Type B pancreatic cell (in vitro differentiated cells): ENCODE measurements at places on chromosomes 1 and 21.
A peak's percentile ranks its signal among the peaks of the same experiment; 100 is the strongest.

DNA sequence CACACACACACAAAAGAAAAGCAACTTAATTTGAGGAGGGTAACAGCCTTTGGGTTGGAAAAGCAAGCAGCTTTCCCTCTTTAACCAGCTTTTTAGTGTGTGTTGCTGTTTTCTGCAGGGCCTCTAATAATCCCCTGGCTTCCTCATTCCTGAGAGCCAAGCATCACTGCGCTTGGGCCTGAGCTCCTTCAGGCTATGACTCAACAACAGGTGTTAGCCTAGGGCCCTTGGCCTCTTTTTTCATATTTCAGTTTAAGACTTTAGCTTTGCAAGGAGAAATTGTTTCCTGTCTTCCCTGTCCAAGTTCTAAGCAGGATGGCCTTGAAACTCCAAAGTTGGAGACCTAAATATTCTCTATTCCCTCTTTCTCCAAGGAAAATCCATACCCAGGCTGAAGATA, 26.2 kb upstream of the SNX27 start:
- no peak for DNase-seq

- peak; percentile 24 for DNase-seq
Measured at GRCh38 chr1:245831518-245831917, 675.6 kb downstream of the SMYD3 start.

DNA sequence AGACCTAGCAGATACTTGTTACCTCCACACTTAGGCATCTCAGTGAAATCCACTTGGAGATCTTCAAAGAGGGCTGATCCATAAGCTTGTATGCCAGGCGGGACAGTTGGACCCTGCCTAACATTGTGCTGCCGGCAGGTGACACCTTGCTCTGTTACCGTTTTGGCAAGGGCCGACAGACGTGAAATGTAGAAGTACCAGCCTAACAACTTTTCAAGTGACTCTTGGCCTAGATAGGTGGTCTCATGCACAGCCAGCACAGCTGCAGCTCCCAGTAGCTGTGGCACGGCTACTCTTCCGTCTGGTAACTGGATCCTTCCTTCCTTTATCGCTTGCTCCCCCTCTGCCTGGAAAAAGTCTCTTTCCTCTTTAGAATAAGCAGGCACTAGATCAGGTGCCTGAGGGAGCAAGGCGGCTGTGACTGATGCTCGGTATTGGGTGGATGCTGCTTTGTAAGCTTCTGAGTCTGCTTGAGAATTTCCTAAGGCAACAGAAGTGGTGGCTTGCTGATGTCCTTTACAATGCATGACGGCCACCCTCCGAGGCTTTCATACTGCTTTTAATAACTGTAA, 713.5 kb downstream of the AMY1C start:
- no peak for DNase-seq

DNA sequence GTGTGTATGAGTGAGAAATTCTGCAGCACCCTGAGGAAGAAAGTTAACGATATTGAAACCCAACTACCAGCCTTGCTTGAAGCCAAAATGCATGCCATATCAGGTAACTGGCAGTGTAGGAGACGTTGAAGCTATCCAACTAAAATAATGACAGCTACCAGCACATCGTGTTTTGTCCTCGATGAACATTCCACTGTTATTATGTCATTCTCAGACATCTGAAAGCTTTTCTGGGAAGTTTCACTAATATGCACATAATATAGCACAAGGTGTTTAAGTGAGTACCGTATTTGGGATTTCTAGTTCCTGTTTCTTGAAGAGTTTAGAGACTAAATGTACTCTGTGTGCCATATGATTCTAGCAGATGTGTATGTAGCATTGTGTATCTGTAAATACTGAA, 173.5 kb downstream of the DISC1 start:
- DNase-seq: no peak

DNA sequence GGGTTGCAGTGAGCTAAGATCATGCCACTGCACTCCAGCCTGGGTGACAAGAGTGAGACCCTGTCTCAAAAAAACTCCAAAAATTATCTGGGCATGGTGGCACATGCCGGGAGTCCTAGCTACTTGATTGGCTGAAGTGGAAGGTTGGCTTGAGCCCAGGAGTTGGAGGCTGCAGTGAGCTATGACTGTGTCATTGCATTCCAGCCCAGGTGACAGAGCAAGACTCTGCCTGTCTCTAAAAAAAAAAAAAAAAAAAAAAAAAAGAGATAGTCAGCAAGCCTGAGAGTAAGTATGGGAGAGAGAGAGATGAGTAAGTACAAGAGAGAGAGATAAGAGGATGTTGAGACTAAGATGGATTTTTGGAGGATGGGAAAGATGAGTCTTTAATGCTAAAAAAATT, 180.8 kb upstream of the CACYBP start:
- no peak for DNase-seq

DNA sequence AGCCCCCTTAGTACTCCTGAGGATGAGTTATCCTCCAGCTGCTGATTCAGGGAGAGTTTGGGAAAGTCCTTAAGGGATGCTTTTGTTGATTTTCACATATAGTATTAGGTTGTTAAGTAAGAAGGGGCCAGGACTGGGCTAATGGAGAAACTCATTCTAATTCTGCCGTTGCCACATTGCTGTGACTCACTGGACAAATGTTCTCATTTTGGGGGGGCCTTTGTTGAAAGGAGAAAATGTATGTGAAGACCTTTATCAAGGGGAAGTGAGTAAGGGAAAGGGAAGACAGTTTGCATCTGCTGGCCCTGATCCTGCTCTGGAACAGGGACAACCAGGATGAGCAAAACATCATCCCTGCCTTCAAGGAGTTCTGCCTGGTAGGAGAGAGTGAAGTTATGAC, 123.2 kb upstream of the FGGY start:
- DNase-seq: no peak

DNA sequence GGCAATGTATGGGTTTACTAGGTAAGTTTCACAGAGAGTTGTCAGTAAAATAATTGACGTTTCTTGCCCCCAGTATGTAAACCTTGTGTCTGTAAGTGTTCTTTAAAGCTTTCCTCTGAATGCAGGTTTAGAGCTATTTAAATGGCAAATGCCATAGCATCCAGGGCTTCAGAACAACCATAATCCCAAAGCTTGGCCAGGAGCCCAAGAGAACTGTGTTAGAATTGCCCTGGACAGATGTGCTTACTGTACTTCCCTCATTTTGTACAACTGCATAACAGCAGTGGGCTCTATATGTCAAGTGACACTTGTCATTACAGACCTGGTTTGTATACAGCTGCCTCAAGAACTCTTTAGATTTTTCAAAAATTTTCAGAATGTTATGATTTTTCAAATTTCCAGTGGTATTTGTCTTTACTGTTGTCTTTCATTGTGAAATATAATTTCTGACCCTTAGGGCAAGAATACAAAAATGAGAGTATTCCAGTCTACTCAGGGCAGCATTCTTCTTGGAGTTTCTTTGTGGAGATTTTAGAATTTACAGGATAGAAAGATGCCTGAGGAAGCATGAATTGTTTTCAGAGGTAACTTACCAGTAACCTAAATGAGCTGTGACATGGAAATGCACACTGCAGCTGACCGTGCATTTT, 136.9 kb upstream of the L1TD1 start:
- no peak for DNase-seq

- no peak for DNase-seq
Measured at GRCh38 chr1:19442154-19443096, 42.9 kb downstream of the CAPZB start.

DNA sequence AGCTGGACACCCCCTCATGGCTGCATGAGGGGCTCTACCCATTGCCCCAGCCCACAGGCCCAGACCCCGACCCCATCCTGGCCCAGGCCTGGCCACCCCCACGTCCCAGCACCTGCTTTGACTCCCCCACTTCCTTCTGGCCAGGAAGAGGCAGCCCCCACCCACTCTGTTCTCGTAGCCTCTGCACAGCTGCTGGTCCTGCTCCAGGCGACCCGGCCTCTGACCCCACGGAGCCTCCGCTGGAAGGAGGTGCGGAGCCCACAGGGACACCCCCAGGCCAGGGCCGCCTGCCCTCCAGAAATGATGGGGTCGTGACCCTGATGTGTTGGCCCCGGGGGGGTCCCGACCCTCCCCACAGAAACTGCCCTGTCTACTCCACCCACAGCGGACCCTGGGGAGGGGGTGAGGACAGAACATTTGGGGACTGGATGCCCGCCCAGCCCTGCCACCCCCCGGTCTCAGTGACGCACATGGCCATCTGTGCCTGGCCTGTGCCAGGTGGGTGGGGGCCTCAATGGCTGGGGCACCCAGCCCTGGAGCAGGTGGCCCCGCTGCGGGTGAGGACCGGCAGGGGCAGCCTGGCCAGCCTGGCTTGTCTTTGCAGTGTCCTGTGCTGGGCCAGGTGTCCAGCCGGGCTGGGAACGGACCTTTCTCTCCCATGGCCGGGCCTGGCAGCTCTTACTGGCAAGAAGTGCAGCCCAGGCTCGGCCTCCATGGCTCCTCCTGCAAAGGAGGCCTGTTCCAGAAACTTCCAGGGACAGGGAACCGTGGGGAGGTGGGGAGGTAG, 78.6 kb downstream of the MORN1 start:
- DNase-seq: no peak

GRCh38 chr21:39915881-39916280, 48.6 kb downstream of the PCP4 start:
- no peak for DNase-seq

DNA sequence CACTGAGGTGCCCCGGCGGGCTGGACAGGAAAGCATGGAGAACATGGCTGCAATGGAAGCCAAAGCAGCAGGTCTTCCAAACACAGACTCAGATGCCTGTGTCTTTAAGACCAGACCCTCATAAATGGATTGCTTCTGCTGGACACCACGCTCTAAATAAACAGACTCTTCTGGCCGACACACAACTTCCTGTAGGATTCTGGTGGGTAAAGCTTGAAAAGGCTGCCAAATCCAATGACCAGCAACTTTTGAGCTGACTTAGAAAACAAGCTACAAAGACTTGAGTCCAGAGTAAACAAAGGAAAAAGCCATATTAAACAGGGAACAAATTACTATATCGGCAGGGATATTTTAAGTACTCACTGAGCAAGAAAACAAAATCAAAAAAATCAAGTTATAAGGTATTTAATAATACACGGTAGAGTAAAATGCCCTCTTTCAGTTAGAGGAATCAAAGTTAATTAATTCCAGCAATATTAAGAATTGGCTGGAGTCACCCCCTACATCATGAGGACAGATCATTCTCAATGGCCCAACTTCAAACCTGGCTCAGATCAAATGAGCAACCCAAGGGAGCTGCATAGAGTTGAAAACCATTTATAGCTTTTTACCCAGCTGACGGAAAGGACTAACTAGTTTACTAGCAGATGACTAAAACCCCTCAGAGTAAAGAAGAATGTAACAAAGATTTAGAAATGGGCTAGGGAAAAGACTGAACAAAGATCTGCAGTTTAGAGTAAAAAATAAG, 102.4 kb downstream of the TGFBR3 start:
- no peak for DNase-seq

- DNase-seq: no peak
Measured at GRCh38 chr1:183645531-183645930, 7.6 kb downstream of the APOBEC4 start.

DNA sequence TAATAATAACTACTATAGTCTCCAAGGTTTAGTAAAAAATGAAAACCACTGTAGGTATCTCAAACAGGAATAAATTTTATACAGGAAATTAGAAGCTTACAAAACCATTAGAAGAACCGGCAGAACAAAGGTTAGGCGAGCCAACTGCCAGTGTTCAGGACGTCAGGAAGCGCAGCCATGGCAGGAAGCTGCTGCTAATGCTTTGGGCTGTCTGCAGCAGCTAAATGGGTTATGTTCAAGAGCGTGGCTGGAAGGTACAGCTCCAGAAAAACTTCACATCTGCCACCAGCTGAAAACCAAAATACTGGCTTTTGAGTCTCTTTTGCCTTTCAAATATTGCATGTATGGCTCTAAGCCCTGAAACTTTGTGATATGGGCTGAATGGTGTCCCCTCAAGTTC, 35.7 kb upstream of the MYSM1 start:
- no peak for DNase-seq

DNA sequence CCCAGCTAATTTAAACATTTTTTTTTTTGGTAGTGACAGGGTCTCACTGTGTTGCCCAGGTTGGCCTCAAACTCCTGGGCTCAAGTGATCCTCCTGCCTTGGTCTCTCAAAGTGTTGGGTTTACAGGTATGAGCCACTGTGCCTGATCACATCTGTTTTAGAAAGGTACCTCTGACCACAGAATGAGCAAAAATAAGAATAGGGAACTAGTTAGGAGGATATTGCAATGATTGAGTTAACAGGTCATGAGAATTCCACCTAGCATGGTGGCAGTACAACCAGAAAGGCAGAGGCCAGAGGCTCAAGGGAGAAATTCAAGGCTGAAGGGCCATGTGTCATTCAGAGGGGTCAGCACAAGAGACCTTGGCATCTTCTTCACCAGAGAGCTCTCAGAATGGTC, 49.6 kb downstream of the ELAPOR1 start:
- no peak for DNase-seq

DNA sequence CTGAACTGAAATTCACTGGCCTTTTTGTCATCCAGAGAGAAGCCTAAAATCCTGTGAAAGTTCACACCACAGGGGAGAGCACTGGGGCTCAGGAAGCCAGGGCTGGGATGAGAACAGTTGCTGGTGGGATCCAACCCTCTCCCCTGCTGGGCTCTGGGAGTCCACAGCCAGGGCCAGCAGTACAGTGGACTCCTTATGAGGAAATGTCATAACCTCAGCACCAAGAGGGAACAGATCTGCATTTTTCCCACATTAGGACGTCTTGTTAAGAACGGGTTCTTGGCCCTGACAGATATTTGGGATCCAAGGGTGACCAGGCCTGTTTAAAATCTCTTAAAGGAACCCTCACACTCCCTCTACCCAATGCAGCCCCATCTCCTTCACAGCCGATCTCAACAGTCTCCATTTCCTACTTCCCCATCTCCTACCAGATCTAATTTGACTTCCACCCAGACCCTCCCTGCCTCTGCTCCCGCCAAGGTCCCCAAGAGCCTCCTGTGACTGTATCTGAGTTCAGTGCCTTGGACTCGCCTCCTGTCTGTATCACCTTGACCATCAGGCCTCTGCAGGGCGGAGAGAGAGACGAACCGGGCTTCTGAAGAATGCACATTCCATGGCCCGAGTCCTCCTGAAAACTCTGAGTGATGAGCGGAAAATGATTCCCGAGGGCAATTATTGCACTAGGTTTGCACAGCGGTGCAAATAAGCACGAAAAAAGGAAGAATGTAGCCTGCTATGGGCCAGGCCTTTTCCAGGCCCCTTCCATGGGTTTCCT, 159.9 kb downstream of the TRABD2B start:
- no peak for DNase-seq

DNA sequence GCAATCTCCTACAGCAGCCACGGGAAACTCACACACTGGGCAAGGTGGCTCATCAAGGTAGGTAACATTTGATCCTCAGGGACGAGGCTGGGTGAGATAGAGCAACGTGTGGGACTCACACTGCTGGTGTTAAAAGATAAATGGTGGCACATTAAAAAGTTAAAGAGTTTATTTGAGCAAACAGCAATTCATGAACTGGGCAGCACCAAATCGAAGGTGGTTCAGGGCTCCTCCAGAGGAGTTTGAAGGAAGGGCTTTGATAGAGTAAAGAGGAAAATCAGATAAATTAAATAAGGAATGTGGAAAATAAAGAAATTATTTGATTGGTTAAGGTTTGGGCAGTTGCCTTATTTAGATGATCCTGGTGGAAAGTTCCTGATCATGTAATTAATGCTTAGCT, 23.6 kb upstream of the TMEM51 start:
- no peak for DNase-seq
